IMR-90 (cell line): ENCODE measurements at places on chromosomes 7 and 10. TPM values are rescaled to one million over a fixed set of nuclear protein-coding genes. Genes with fewer than 3 reads are reported as not detected.

Gene SYNPO2L
- under 0.01 and 0.18 TPM in 2 replicates for total RNA-seq

Gene NEUROD6
- total RNA-seq, result not detected in 2 replicates

GRCh38 chr10:44990302-44990655 is 10.4 kb upstream of the ZNF22 start:
- no peaks in the 10 kb centered on the region for H3K27me3 ChIP-seq
- no peak overlapping the region for H3K27ac ChIP-seq
- peaks cover 53% of the 10 kb centered on the region for H3K4me1 ChIP-seq
- DNase-seq, result no peak

DNA sequence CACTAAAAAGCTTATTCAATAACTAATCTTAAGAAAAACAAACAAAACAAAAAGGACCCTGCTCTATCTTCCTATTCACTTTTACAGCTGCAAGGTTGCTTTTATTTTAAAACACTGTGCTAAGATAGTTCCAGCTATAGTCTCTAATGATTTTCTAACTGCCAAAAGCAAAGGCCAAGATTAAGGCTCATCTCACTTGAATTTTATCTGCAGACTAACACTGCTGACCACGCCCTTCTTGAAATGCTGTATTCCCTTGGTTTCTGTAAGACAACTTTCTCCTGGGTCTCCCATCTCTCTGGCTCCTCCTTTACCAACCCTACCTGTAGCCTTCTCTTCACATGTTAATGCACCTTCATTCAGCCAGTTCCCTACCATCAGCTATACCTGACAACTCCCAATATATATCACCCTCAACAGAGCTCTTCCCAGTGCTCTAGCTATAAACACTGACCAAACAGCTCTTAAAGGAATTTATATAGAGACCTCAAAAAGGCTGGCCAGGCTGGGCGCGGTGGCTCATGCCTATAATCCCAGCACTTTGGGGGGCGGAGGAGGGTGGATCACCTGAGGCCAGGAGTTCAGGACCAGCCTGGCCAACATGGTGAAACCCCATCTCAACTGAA is 11.7 kb downstream of the SRPK2 start:
- no peak for DNase-seq
- no peaks in the 10 kb centered on the region; the same call in 1 of the 2 replicates for H3K4me1 ChIP-seq
- no peaks in the 10 kb centered on the region for H3K36me3 ChIP-seq
- H3K27me3 ChIP-seq, result no peaks in the 10 kb centered on the region

DNA sequence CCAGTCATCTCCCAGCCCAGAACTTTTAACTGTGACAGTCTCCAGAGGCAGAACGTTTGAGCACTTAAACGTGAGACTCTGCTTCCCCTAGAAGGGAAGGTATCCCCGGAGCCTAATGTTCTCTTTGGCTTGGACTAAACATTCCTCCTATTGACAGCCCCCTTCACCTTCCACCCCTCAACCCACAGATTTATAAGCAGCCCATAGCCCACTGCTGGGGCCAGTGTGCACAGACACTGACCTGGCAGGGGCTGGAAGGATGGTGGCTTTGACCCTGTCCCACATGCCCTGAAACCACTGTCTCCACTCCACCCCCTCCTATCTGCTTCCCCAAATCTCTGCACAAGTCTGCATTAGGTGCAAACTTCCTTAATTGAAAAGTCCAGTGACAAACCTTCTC is 715.0 kb upstream of the IGFBP3 start:
- no peak overlapping the region for H3K4me3 ChIP-seq
- no peak overlapping the region for H3K27ac ChIP-seq
- no peaks in the 10 kb centered on the region for H3K4me1 ChIP-seq
- DNase-seq, result no peak

DNA sequence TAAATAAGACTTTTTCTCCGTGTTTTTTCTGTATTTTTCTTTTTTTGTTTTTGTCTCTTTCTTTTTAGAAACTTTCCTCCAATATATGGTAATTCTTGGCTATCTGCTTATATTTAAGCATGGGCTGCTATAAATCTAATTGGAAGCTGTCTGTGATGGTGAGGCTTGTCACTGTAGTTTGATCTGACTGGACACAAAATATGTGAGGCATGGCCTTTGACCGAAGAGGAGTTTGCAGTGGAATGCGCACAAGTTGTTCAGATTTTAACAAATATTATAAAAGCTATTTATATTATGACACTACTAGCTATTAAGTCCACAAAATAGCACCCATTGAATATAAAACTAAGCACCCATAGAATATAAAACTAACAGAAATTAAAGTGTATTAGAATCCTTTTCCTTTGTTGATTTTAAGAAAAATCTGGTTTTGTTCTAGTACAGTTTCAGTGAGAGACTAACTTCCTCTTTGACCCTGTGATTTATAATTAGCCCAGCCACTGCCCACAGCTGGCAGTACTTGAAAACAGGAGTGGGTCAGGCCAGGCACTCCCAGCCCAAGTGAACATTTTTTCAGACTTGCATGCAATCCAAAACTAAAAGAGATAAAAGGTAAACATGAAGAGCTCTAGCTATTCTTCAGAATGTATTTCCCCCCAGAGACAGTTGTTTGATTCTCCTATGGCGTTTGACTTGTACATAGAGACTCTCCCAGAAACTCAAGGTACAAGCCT is 69.9 kb upstream of the FGL2 start:
- H3K36me3 ChIP-seq, result no peaks in the 10 kb centered on the region
- peak overlapping the region; percentile 59; the same call in 1 of the 2 replicates for H3K27ac ChIP-seq
- DNase-seq, result peak; percentile 11
- H3K27me3 ChIP-seq, result no peaks in the 10 kb centered on the region
- H3K4me3 ChIP-seq, result no peak overlapping the region
